Activated CD4-positive, alpha-beta T cell treated with anti-CD3 and anti-CD28 coated beads, Interleukin-2, amount 10 ng/mL, durations not matched to agents 24 days and 14 days (primary cell): ENCODE measurements at places on chromosomes 2 and 18.
A peak's percentile ranks its signal among the peaks of the same experiment; 100 is the strongest.

DNA sequence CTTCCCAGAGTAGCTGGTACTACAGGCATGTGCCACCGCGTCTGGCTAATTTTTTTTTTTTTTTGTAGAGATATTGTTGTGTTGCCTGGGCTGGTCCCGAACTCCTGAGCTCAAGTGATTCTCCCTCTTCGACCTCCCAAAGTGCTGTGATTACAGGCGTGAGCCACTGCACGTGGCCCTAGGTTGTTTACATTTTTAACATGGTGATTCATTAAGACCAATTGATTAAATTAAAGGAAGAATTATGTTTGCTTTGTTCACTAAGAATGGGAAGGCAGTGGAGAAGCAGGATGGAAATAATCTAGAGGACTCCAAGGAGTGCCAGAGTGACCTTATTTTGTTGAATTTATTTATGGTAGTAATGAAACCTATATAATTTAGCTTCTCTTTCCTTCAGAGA, 7.5 kb downstream of the LCLAT1 start:
- no peak for DNase-seq
- H3K4me1 ChIP-seq, result peaks cover 22% of the 10 kb centered on the region
- no peak overlapping the region for H3K4me3 ChIP-seq
- no peaks in the 10 kb centered on the region for H3K27me3 ChIP-seq
- no peak overlapping the region for H3K27ac ChIP-seq
- H3K36me3 ChIP-seq, result peaks cover 13% of the 10 kb centered on the region

DNA sequence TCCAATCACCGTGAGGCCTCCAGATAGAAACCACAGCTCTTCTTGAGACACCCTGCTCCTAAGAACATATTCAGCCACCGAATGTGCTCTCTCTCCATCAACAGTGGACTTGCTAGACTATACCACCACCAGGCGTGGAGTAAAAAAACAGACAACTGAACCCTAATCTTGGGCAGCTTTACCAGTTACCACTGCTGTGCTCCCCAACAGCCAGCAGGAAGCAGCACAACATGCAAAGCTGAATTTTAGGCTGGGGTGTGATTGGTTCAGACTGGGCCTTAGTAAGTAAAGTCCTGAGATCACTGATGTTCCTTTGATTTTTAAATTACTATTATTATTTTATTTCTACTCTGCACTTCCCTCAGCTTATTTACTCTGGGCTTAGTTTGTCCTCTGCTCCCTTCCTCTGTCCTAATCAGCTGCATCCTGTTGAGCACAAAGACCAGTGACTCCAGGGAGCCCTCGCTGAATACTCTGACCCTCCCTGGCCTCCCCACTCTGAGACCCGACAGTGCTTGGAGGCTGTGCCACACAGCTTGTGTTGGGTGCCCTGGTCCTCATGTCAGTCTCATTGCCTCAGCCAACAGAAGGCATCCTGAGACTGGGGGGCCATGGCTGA, 21.9 kb downstream of the MRPL35 start:
- no peaks in the 10 kb centered on the region for H3K36me3 ChIP-seq
- peak; percentile 84 for DNase-seq
- no peaks in the 10 kb centered on the region for H3K27me3 ChIP-seq

- H3K4me3 ChIP-seq, result no peak overlapping the region
- no peak overlapping the region for H3K27ac ChIP-seq
- no peaks in the 10 kb centered on the region for H3K36me3 ChIP-seq
- DNase-seq, result no peak
- no peaks in the 10 kb centered on the region for H3K4me1 ChIP-seq
- H3K27me3 ChIP-seq, result no peaks in the 10 kb centered on the region
Observed at GRCh38 chr2:154963511-154963910, 265.0 kb downstream of the KCNJ3 start.

- H3K27ac ChIP-seq, result no peak overlapping the region
- H3K4me1 ChIP-seq, result no peaks in the 10 kb centered on the region
- H3K4me3 ChIP-seq, result no peak overlapping the region
- DNase-seq, result no peak
Observed at GRCh38 chr18:45571714-45572113, 43.6 kb upstream of the SLC14A2 start.

- H3K27ac ChIP-seq, result no peak overlapping the region
- H3K27me3 ChIP-seq, result no peaks in the 10 kb centered on the region
- peaks cover 1% of the 10 kb centered on the region for H3K36me3 ChIP-seq
Observed at GRCh38 chr2:24870891-24871705, 48.9 kb downstream of the ADCY3 start.

DNA sequence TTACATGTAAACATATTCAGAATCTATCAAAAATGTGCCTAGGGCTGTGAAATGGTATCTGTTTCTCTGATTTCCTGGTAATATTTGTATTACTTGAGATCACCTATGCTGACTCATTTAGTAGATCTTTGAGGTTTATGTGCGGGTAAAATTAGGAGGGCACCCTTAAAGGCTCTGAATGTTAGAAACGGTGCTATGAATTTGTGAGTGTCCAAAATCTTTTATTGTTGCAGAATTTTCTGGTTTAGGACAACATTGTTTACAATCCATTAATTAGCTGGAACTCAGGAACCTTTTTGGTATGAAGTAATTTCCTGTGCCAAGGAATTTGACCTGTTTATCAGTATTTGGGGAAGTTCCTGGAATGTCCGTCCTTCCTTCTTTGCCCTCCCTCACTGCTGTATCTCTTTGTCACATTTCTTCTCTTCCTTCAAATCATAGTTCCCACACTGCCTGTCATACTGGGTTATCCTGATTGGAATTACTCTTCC, 130.5 kb downstream of the TANC1 start:
- no peak overlapping the region for H3K4me3 ChIP-seq
- H3K27ac ChIP-seq, result no peak overlapping the region
- no peaks in the 10 kb centered on the region for H3K27me3 ChIP-seq
- peaks cover 8% of the 10 kb centered on the region for H3K4me1 ChIP-seq
- H3K36me3 ChIP-seq, result no peaks in the 10 kb centered on the region
- DNase-seq, result no peak

GRCh38 chr2:181241797-181242196, 215.4 kb upstream of the ITGA4 start:
- DNase-seq, result peak; percentile 59
- H3K27me3 ChIP-seq, result no peaks in the 10 kb centered on the region
- H3K4me3 ChIP-seq, result no peak overlapping the region

- no peaks in the 10 kb centered on the region for H3K36me3 ChIP-seq
- no peak overlapping the region for H3K4me3 ChIP-seq
- peaks cover 72% of the 10 kb centered on the region for H3K27me3 ChIP-seq
- no peak overlapping the region for H3K27ac ChIP-seq
Observed at GRCh38 chr18:47260120-47260923, 8.9 kb upstream of the SKOR2 start.

- H3K27ac ChIP-seq, result no peak overlapping the region
- peaks cover 6% of the 10 kb centered on the region for H3K27me3 ChIP-seq
- H3K4me1 ChIP-seq, result peaks cover 5% of the 10 kb centered on the region
- no peak for DNase-seq
- no peak overlapping the region for H3K4me3 ChIP-seq
- no peaks in the 10 kb centered on the region for H3K36me3 ChIP-seq
Observed at GRCh38 chr2:134773335-134773734, 54.5 kb upstream of the TMEM163 start.

DNA sequence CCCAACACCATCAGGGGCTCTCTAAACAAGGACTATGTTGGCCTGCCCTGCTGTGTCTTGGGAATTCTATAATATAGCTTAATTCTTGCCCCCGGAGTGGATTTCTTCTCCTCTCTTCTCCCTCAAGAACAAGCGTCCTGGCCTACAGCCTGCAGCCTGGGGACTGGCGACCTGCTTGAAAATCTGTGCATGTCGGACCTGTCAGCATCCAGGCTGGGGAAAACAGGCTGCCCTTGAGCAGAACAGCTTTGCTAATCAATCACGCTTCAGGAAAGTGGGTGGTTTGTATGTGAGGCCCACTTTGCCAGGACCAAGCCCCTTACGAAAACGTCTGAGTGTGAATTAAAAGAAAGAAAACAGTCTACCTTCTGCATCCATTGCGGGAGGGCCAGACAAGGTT, 116.7 kb downstream of the BCL2 start:
- no peaks in the 10 kb centered on the region for H3K27me3 ChIP-seq
- H3K4me1 ChIP-seq, result peaks cover 49% of the 10 kb centered on the region
- peak overlapping the region; percentile 34 for H3K27ac ChIP-seq
- H3K36me3 ChIP-seq, result peaks cover 18% of the 10 kb centered on the region

GRCh38 chr2:181177376-181177775, 197.0 kb downstream of the UBE2E3 start:
- H3K4me3 ChIP-seq, result no peak overlapping the region
- H3K27ac ChIP-seq, result no peak overlapping the region
- peaks cover 24% of the 10 kb centered on the region for H3K36me3 ChIP-seq
- H3K27me3 ChIP-seq, result no peaks in the 10 kb centered on the region
- H3K4me1 ChIP-seq, result peaks cover 43% of the 10 kb centered on the region

DNA sequence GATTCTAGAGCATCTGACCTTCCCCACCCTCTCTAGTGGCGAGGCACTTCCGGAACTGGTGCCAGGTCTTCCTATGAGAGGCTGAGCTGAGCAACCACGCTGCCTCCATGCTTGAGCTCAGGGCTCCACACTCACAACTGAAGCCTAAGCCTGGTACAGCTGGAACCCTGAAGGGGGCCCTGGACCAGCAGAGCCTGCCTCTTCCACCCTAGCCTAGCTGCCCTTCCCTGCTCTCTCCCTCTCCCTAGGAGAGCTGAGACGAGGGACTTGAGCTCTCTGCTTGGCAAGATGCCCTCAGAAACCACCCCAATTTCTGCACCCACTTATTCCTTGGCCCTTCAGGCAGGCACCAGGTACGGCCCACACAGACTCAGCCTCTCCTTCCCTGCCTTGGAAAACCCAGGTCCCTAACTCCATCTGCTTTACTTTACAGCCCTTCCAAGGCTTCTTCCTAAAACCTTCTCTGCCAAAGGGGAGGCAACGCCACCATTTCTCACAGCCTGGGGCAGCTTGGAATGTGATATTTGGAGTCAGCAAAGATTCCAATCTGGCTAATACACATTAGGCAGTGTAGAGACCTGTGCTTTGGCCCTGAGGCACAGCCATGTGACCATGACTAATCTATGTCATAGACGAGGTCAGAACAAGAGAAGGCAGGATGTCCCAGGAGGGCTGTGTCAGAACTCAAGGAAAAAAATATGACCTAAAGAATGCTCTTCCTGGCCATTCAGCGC, 18.8 kb downstream of the COX7A2L start:
- H3K4me3 ChIP-seq, result no peak overlapping the region
- no peaks in the 10 kb centered on the region for H3K27me3 ChIP-seq
- peaks cover 22% of the 10 kb centered on the region for H3K4me1 ChIP-seq
- DNase-seq, result no peak
- H3K36me3 ChIP-seq, result peaks cover 46% of the 10 kb centered on the region

- H3K27me3 ChIP-seq, result no peaks in the 10 kb centered on the region
- DNase-seq, result no peak
- no peak overlapping the region for H3K4me3 ChIP-seq
- peaks cover 2% of the 10 kb centered on the region for H3K4me1 ChIP-seq
Observed at GRCh38 chr2:143514413-143514812, 385.2 kb downstream of the ARHGAP15 start.

- no peak overlapping the region for H3K27ac ChIP-seq
- no peak overlapping the region for H3K4me3 ChIP-seq
Observed at GRCh38 chr2:191797500-191797899, 49.4 kb downstream of the CAVIN2 start.

GRCh38 chr2:237754626-237755248, 43.8 kb upstream of the RBM44 start:
- no peak overlapping the region for H3K4me3 ChIP-seq
- H3K36me3 ChIP-seq, result peaks cover 71% of the 10 kb centered on the region
- peaks cover 16% of the 10 kb centered on the region for H3K4me1 ChIP-seq

GRCh38 chr18:76935722-76936337, 113.5 kb downstream of the ZNF236 start:
- H3K27ac ChIP-seq, result no peak overlapping the region
- peaks cover 38% of the 10 kb centered on the region for H3K36me3 ChIP-seq
- no peak overlapping the region for H3K4me3 ChIP-seq
- peaks cover 12% of the 10 kb centered on the region for H3K4me1 ChIP-seq
- no peak for DNase-seq
- H3K27me3 ChIP-seq, result no peaks in the 10 kb centered on the region

DNA sequence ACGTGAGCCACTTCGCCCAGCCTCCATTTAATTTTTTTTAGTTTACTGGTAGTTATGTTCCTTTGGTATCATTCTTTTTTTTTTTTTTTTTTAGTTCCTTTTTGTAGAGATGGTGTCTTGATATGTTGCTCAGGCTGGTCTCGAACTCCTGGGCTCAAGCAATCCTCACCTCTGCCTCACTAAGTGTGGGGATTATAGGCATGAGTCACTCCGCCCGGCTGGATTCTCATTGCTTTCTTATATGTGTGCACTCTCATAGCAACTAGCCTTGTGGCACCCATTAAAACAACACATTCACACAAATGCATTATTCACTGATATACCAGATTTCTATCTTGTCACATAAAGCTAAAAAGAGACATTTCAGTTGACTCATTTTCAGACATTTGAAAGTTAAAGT, 4.2 kb downstream of the TTC27 start:
- peaks cover 43% of the 10 kb centered on the region for H3K36me3 ChIP-seq
- H3K4me1 ChIP-seq, result peaks cover 26% of the 10 kb centered on the region
- no peaks in the 10 kb centered on the region for H3K27me3 ChIP-seq
- no peak for DNase-seq

- peaks cover 79% of the 10 kb centered on the region for H3K36me3 ChIP-seq
- H3K4me3 ChIP-seq, result no peak overlapping the region
- DNase-seq, result no peak
- H3K4me1 ChIP-seq, result peaks cover 20% of the 10 kb centered on the region
- no peak overlapping the region for H3K27ac ChIP-seq
Observed at GRCh38 chr2:54663424-54664030, 59.9 kb upstream of the EML6 start.

- no peak overlapping the region for H3K4me3 ChIP-seq
- no peak for DNase-seq
- H3K27me3 ChIP-seq, result no peaks in the 10 kb centered on the region
- no peaks in the 10 kb centered on the region for H3K36me3 ChIP-seq
Observed at GRCh38 chr2:14125624-14126293, 506.8 kb upstream of the LRATD1 start.

- no peaks in the 10 kb centered on the region for H3K27me3 ChIP-seq
- DNase-seq, result no peak
- H3K36me3 ChIP-seq, result no peaks in the 10 kb centered on the region
- no peaks in the 10 kb centered on the region for H3K4me1 ChIP-seq
- H3K4me3 ChIP-seq, result no peak overlapping the region
Observed at GRCh38 chr2:33607905-33608304, 8.8 kb upstream of the FAM98A start.

- H3K27me3 ChIP-seq, result no peaks in the 10 kb centered on the region
- H3K36me3 ChIP-seq, result peaks cover 2% of the 10 kb centered on the region
- H3K27ac ChIP-seq, result peak overlapping the region; percentile 97
- H3K4me1 ChIP-seq, result peaks cover 59% of the 10 kb centered on the region
Observed at GRCh38 chr2:64945973-64946768, 43.0 kb upstream of the SLC1A4 start.

- H3K27ac ChIP-seq, result no peak overlapping the region
- no peak overlapping the region for H3K4me3 ChIP-seq
- no peak for DNase-seq
- no peaks in the 10 kb centered on the region for H3K4me1 ChIP-seq
- H3K27me3 ChIP-seq, result peaks cover 31% of the 10 kb centered on the region
Observed at GRCh38 chr18:36298126-36298741, 721 bp downstream of the FHOD3 start.

- DNase-seq, result peak; percentile 87
- H3K36me3 ChIP-seq, result no peaks in the 10 kb centered on the region
- no peak overlapping the region for H3K27ac ChIP-seq
- no peak overlapping the region for H3K4me3 ChIP-seq
- H3K4me1 ChIP-seq, result no peaks in the 10 kb centered on the region
- peaks cover 4% of the 10 kb centered on the region for H3K27me3 ChIP-seq
Observed at GRCh38 chr2:130920415-130921163, 83.9 kb downstream of the ARHGEF4 start.
